DND-41 (cell line): ENCODE measurements at places on chromosomes 5 and 9.

DNA sequence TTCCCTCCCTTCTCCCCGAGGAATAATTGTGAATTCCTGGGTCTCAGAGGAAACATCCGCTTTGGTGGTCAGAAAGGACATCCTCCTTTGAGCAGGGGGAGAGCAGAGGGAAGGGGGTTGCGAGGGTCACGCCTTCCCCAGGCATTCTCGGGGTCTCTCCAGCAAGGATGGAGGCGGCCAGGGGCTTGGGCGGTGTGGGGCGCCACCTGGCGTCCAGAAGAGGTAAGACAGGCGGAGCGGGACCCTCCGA, 129.1 kb downstream of the KCNIP1 start:
- peak; percentile 71 for DNase-seq

DNA sequence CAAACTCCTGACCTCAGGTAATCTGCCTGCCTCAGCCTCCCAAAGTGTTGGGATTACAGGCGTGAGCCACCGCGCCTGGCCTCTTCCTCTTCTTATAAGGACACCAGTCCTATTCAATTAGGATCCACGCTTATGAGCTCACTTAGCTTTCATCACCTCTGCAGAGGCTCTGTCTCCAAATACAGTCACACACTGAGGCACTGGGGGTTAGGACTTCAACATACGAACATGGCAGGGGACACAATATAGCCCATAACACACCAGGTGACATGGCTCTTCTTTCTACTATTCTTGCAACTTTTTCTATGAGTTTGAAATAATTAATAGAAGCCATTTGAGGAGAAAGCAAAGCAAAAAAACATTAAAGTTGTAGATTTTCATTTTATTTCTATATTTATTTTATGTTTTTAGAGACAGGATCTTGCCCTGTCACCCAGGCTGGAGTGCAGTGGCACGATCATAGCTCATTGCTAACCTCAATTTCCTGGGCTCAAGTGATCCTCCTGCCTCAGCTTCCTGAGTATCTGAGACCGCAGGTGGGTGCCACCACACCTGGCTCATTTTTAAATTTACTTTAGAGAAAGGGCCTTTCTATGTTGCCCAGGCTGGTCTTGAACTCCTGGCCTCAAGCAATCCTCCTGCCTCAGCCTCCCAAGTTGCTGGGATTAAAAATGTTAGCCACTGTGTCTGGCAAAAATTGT, 6.0 kb upstream of the PRRT1B start:
- peak; percentile 44 for DNase-seq

GRCh38 chr9:134571326-134571931, 70.2 kb upstream of the COL5A1 start:
- DNase-seq = no peak

DNA sequence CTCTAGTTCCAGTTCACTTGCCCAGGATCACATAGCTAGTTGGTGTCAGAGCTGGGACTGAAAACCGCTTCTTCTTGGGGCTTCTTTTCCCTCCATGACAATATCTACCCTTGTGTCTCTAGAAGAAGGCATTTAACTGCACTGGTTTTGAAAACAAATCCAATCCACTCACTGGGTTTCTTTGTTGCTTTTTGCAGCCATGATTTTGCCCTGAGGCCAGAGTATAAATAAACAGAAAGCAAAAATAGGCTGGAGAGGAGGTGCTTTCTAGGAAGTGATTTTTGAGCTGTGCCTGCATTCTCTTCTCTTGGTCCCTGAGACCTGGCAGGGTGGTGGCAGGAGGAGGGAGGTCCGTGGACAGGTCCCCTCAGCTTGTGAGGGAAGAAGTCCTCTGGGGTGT, 6.9 kb upstream of the TRIO start:
- DNase-seq = no peak

DNA sequence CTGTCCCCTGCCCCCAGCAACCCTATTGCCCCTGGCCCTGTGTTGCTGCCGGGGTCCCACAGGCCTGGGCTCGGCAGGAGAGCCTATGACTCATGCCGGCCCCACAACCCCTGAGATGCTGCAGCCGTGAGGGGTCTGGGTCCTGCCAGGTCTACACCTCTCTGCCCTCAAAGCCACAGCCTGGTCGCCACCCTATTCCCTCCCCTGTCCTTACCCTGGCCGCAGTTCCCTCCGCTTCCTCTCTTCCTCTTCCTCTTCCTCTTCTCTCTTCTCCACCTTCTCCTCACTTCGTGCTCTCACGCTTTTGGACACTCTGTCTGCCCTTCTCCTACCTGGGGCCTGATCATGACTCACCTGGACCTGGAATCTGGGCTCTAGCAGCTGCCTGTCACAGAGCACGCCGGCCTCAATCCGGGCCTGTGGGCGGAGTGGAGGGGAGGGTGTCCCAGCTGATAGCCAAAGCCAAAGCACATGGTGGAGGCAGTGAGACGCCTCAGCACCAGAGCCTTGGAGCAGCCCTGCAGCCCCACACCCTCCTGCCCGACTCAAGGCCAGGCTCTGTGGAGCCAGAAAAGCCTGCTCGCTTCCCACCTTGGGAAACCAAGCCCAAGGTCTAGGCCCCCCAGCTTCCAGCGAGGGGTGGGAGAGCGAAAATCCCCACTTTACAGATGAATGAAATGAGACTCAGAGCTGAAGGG, 26.8 kb upstream of the CSF1R start:
- DNase-seq = no peak

DNA sequence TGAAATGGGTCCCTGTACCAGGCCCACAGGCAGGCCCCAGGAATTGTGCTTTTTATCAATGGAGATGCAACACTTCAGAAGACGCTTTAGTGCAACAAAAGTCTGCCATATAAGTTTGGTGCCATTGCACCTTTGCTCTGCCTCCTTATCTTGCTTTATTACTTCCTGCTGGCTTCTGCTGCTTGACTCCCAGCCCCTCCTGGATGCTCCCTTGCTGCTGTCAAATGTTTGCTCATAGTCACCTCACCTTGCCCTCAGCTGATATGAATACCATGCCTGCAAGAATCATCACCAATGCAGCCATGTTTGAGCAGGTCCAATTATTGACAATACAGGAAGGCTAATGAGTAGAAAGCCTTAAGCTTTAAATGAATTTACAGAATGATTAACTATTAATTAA, 25.4 kb downstream of the MEGF10 start:
- DNase-seq = no peak

GRCh38 chr9:70411930-70412831, 2.3 kb downstream of the KLF9 start:
- DNase-seq = no peak

- no peak for DNase-seq
These were observed 2.3 kb upstream of the CPLX2 start for GRCh38 chr5:175868996-175869638.

- DNase-seq = no peak
These were observed 12.5 kb downstream of the RFX3 start for GRCh38 chr9:3513265-3513818.

GRCh38 chr9:133526721-133527321, 2.1 kb upstream of the MYMK start:
- DNase-seq = peak; percentile 26

GRCh38 chr5:14640765-14641164, 23.8 kb upstream of the OTULIN start:
- DNase-seq = no peak

- no peak for DNase-seq
These were observed 101.0 kb downstream of the RXRA start for GRCh38 chr9:134427153-134427782.

DNA sequence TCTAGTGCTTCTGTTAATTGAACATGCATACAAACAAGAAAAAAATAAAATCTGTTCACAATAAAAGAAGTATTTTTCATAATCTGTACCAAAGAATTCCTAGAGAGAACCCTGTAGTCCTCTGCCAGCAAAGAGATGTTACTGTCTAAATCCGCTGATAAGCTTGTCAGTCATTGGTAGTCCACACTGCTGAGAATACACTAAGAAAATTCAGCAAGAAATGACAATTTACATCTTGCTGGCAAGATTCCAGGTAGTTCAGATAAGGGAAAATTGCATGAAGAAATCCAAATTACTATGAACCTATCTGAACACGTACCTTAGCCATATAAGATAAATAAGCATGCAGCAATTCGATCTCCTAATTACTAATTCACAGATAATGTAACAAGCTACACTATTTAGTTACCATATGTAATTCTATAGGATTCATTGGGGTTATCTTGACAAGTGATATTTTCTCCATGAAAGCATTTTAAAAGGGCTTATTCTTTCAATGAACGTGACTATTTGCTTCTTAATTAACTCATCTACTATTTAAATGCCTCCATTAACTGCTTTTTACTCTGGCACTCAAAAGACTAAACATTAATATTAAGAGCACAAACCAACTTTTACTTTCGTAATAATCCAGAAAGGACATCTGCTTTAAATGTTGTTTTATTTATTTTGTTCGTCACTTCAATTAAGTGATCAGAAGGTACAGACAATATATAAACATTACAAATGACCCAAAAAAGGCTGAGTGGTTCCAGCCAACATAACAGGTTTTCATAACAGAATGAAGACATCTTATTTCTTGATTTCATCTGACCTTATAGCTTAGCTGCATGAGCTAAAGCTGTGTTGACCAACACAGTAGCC, 9.7 kb downstream of the MPDZ start:
- no peak for DNase-seq

- no peak for DNase-seq
These were observed 201.3 kb downstream of the FANCC start for GRCh38 chr9:95116002-95116807.

- DNase-seq = no peak
These were observed 45.2 kb upstream of the APC start for GRCh38 chr5:112692472-112692871.

DNA sequence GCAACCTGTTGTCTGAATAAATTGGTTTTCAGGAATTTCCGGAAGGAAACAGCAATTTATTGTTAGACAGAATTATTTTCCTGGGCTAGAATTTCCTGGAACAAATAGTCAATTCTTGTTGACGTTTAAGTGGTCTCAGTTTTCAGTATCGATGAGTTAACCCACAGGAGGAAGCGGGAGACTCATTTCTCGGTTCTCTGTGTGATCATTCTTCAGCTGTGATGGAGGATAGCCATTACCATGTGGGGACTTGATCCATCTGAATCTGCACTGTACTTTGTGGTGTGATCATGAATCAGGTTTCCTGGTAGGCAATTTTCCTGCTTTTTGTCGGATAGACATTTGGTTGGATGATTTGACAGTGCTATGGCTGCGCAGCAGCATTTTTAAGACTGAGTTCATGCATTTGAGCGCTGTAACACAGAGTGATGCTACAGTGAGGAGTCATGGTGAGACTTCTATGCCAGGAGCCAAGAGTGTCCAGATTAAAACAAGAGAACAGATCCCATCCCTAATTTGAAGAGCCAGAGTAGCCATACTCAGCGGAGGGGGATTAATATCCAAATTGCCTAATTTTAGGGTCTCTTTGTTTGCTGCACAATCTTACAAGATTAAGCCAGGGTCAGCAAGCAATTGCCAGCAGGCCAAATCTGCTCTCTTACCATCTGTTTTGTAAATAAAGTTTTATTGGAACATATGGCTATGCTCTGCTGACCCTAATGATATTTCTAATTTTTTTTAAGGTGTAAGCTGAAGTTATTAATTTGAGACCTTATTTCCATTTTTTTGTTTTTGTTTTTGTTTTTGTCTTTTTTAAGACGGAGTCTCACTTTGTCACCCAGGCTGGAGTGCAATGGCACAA, 355.9 kb downstream of the RAB3C start:
- DNase-seq = no peak

- DNase-seq = no peak
These were observed 101.7 kb upstream of the PITX1 start for GRCh38 chr5:135135530-135136226.

GRCh38 chr9:92133949-92134604, 18.9 kb upstream of the SPTLC1 start:
- DNase-seq = peak; percentile 70

GRCh38 chr9:7173139-7173538, 415.4 kb downstream of the KDM4C start:
- DNase-seq = no peak

DNA sequence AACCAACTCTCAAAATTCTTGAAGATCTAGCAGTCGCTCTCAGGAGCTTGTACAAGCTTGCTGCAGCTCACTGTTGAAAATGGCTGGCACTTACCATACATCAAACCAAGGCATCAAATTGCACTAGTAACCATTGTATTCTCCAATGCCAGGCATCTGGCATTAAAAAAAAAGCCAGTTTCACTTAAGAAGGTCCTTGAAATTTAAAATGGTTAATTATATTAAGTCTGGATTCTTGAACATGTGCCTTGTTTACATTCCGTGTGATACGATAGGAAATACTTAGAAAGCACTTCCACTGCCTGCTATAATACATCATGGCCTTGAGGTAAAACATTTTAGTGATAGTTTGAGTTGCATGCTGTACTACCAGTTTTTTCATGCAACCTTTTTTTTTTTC, 300.7 kb downstream of the KDM4C start:
- no peak for DNase-seq

DNA sequence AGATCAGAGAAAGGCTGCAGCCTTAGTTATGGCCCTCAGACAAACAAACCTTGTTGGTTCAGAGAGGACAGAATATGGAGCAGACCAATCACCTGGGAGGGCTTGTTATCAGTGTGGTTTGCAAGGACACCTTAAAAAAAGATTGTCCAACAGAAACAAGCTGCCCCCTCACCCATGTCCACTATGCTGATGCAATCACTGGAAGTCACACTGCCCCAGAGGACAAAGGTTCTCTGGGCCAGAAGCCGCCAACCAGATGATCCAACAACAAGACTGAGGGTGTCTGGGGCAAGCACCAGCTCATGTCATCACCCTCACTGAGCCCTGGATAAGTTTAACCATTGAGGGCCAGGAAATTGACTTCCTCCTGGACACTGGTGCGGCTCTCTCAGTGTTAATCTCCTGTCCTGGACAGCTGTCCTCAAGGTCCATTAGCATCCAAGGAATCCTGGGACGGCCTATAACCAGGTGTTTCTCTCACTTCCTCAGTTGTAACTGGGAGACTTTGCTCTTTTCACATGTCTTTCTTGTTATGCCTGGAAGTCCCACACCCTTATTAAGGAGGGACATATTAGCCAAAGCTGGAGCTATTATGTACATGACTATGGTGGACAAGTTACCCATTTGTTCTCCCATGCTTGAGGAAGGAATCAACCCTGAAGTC, 36.9 kb upstream of the TBCA start:
- no peak for DNase-seq

GRCh38 chr5:179542170-179542569, 8.2 kb upstream of the RUFY1 start:
- DNase-seq = no peak

DNA sequence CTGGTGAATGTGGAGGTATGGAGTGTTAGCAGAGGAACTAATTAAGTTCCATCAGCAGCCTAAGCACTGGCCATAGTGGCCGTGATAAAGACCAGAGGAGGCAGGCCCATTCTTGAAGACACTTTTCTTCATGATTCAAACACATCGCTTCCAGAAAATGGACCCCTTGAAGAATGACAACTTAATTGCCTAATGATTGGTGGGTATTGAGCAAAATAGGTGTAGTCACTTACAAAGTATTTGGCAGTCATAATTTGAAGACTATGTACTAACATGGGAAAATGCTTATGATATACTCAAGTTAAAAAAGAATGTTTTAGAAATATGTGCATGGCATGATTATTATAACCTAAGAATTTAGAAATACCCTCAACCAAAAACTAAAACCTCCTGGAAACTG, 44.8 kb downstream of the MEGF10 start:
- DNase-seq = no peak

- no peak for DNase-seq
These were observed 75.1 kb upstream of the FBN2 start for GRCh38 chr5:128613128-128613527.
